ENCODE measurements at places on chromosomes 11 and 22.

DNA sequence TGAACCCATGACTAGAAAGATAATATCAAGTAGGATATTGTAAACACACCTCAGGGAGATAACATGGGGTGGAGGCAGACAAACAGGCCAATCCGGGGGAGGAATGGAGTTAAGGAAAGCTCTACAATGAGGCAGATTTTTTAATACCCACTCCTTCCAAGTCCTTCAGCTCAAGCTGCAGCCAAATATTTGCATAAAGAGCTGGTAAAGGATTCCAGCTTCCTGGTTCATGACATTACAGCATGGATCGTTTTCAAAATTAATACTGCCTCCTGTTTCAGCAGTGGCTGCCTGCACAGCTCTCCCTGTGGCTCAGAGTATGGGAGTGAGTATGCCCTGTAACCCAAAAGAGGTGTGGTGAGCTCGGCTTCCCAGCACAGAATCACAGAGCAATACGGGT, 5.1 kb downstream of the POU2AF3 start:
- DNase-seq, result no peak

DNA sequence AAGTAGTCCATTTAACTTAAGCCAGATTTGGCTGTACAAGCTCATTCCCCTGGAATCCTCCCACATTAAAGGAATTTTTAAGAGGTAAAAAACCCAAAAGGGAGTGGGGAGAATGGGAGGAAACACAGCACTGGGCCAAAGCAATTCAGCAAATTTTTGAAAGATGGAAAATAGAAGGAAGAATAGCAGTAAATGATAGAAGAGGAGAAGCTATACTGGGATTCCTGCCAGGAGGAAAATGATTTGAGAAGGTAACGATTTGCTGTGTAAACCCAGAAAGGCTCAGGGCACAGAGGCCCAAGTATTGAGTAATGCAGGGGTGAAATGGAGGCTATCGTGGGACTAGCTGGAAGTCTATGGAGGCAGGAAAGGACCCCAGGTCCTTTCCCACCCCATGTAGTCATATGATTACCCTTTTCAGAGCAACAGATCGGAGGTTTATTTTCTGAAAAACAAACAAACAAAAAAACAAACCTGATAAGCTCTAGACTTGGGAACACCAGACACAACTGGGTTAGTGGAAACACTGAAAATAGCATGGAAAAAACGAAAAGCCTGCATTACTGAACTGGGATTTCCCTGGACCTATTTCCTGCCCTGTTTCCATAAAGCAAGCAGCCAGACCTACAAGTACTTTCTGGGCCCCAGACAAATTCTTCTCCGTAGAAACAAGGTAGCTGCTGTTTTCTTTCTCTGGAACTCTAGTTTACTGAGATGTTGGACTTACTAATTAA, 140.0 kb downstream of the SWAP70 start:
- no peak for DNase-seq

- peak; percentile 26 for DNase-seq
Measured at GRCh38 chr11:66363805-66364535, 7.6 kb downstream of the SLC29A2 start.

DNA sequence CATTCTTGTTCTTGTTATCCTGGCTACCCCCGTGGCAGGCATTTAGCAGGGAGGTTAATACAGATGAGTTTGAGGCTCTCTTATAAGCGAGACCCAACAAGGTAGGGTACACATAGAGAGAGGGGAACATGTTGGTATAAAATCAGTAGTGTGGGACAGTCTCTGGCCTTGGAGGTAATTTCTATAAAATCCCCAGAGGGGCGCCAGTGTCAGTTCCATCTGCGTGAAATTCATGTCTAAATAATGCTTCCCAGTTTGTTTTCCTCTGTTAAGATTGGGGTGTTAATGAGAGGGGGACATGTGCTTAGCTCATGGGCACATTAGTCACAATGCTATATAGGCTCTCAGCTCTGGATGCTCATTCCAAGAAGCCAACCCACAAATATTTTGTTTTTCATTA, 150.7 kb downstream of the MYO18B start:
- DNase-seq, result no peak

DNA sequence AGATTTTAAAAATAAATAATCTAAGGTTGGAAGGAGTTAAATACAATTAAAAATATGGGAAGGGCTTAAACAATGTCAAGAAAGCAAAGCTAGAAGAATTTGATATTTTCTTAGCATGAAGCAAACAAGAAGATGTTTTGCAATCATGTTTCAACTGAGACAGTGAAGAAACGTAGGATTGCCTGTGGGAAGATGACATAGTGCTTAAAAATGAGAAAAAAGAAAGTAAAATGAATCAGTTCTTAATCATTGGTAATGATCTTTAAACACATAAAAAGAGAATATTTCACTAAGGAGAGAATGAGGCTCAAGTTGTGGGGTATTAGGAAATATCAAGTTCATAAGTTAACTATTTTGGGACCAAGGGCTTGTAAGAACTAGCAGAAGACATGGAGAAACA, 855.0 kb downstream of the METTL15 start:
- DNase-seq, result no peak

All from stimulated activated CD4-positive, alpha-beta T cell treated with anti-CD3 and anti-CD28 coated beads, Interleukin-1b, Interleukin-23, amount 100 ng/mL, for 1 hour (primary cell).